ENCODE measurements at places on chromosomes 16 and 17. TPM values are rescaled to one million over a fixed set of nuclear protein-coding genes. Genes with fewer than 3 reads are reported as not detected.

ARHGAP23 gene
- total RNA-seq: 58.3 TPM

- no peak for DNase-seq
Measured at GRCh38 chr16:262121-262745, 13.5 kb downstream of the RGS11 start.

- no peak for DNase-seq
Measured at GRCh38 chr16:13992322-13992721, 72.4 kb downstream of the ERCC4 start.

GRCh38 chr16:18789515-18789849 lies 652 bp downstream of the RPS15A start:
- no peak for DNase-seq

Data from Right ventricle myocardium superior (tissue), 1 donor.